Chondrocyte (in vitro differentiated cells): ENCODE measurements at places on chromosomes 13 and 19.
A peak's percentile ranks its signal among the peaks of the same experiment; 100 is the strongest.

- no peak for DNase-seq
Measured at GRCh38 chr19:41997851-41998229, 3.8 kb upstream of the ATP1A3 start.

DNA sequence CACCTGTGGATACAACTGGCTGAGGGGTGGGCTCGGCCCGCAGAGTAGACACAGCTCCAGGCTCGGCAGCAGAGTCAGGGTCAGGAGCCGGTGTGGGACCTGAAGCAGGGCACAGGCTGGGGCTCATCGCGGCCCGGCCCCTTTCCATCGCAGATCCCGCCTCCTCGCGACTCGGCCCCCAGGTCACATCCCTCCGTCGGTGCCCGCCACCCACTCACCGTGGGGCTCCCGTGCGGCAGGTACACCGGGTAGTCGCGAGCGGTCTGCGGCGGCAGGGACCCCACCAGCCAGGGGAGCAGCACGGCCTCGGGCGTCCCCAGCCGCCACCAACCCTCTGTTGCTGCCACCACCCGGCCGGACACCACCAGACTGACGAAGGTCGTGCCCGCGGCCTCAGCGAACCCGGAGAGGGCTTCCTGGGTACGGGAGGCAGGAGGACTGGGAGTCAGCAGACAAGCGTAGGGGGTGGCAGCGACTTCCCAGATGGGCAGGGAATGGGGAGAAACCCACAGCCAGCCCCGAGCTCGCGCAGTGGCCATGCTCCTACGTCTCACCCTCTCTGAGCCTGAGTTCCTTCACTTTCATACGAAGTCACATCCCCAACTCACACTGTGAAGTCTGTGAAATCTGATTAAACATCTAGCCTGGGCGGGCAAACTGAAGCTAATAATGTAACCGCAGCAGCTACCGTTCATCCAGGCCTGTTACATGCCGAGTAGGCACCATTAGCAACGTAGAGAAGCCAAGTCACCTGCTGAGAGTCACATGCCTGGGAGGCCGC is 3.7 kb downstream of the FUZ start:
- DNase-seq, result no peak

- no peak for DNase-seq
Measured at GRCh38 chr13:108940121-108940520, 310.7 kb downstream of the MYO16 start.

GRCh38 chr13:32984857-32985626 is 31.2 kb upstream of the KL start:
- DNase-seq, result no peak

- no peak for DNase-seq
Measured at GRCh38 chr19:7482584-7483439, 6.0 kb downstream of the PEX11G start.

- DNase-seq, result no peak
Measured at GRCh38 chr19:9584073-9584833, at the start of gene ZNF121. Gene ZNF121 (minus strand): TSS chr19:9584504. CDS start chr19:9568097, 16,407 bp downstream.

DNA sequence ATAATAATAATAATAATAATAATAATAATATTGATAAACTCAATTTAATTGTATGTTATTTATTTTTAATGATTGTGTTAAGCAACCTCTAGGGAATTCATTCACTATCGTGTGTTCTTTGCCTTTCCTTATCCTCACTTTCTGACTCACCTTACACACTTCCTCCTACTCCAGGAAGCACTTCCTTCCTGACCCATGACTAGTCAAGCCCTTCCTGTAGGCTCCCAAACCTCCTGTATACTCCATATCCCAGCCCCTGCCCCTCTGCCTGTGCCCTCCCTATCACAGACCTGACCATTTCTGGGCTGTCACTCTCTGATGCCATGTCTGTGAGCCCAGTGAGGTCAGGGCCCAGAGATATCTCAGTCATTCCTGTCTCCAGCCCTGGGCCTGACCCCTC is 7.6 kb downstream of the LGALS4 start:
- no peak for DNase-seq

- no peak for DNase-seq
Measured at GRCh38 chr13:40943073-40943472, 76.0 kb downstream of the ELF1 start.

GRCh38 chr19:28103921-28104320 is 1109.0 kb downstream of the UQCRFS1 start:
- no peak for DNase-seq

GRCh38 chr19:42292042-42292960 is 9.6 kb upstream of the PRR19 start:
- DNase-seq, result no peak

- DNase-seq, result no peak
Measured at GRCh38 chr19:28468701-28469459, 744.1 kb downstream of the UQCRFS1 start.

- no peak for DNase-seq
Measured at GRCh38 chr13:20727856-20728255, 24.4 kb downstream of the IL17D start.

- no peak for DNase-seq
Measured at GRCh38 chr19:41638641-41639081, 11.8 kb upstream of the CEACAM4 start.

GRCh38 chr13:81139987-81140386 is 799.1 kb upstream of the SPRY2 start:
- no peak for DNase-seq

- no peak for DNase-seq
Measured at GRCh38 chr13:97257228-97257755, 35.2 kb downstream of the MBNL2 start.

DNA sequence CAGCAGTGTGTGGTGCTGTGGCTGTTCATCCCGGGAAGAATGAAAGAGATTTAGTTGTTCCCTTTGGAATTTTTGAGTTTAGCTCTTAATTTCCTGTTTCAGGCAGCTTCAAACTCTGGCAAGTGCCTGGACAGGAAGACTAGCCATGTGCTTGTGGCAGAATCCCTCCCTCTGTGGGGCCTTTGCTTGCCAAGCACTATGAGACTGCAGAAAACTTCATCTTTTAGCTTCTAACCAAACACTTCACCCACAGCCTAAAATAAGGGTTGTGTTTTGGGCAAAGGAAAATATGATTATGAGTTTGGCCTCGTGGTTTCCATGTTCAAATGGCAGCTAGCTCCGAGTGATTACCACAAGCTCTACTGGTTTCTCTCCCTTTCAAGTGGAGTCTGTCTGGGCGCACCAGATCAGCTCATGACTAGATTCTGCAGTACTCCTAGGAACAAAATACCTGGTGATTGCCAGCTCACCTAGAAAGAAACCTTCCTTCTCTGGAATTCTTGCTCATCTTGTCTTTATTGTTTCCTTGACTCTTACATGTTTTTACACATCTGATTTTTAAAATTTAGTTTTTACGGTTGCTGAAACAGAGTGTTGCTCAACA is 707.5 kb downstream of the SLITRK6 start:
- DNase-seq, result no peak

DNA sequence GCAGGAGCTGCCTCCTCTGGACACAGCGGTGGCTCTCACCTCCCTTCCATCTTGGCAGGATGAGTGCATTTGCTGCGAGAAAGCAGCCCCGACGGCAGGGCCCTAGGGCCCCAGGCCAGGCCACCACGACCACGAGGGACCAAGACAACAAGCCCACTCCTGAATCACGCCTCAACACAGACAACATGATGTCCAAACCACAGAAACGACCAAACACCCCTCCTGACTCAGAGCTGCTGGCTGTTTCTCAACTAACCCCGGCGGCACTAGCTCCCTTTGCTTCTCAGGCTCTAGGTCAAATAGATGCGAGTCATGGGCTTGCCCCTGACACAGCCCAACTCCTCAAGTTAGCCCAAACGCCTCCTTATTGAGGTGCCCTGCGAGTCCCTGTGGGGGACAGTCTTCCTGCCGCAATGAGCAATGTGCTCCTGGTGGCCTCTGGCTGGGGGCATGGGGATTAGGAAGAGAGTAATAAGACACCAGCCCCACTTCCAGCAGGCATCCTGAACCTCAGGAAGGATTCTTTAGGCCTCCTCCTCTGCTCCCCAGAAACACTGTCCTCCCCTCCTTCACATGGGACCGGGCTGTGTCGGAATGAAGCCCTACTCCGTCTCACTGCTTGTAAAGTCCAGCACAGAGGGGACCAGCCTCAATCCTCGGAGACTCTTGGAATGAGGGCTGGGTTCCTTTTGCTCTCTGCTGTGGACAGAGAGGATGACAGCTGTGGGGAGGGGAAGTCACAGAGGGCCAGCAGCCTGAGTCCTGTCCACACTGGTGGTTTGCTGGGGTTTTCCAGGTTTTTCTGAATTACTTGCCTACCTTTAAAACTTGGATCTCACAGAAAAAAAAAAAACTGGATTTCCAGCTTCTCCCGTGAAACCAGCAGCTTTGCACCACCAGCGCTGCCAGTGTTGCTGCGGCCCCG is 6.9 kb upstream of the ATF5 start:
- DNase-seq, result no peak

GRCh38 chr19:1073063-1073955 is 6.3 kb downstream of the ARHGAP45 start:
- DNase-seq, result peak; percentile 86

DNA sequence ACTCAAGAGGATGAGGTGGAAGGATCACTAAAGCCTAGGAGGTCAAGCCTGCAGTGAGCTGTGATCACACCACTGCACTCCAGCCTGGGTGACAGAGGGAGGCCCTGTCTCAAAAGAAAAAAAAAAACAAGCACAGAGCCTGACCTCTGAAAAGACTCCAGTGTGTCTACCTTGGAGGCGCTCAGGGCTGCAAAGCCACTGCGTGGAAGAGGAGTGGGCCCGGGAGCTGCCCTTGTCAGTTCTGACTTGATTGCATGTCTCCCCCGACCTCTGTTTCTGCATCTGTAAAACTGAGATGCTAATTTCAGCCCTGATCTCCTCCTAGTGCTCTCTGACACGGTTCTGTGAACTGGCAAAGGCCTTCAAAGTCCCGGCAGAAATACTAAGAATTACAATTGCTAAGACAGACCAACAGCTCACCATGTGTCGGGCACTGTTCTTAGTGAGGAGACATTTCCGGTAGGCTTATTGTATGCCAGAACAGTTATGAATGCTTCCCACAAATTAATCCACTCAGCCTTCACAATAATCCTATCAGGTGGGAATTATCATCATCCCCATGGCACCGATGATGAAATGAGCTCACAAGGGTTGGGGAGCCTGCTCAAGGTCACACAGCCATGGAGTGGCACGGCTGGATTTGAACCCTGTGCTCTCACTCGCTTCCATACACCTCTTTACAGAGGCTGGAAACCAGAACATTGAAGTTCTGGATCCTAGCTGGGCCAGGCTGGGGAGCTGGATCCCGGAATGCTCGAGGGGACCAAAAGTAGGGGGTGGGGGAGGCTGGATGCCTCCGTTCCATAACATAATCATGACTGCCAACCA is 3.5 kb downstream of the AKT2 start:
- DNase-seq, result peak; percentile 27

GRCh38 chr13:29260684-29261083 is 334.8 kb downstream of the SLC7A1 start:
- DNase-seq, result no peak

DNA sequence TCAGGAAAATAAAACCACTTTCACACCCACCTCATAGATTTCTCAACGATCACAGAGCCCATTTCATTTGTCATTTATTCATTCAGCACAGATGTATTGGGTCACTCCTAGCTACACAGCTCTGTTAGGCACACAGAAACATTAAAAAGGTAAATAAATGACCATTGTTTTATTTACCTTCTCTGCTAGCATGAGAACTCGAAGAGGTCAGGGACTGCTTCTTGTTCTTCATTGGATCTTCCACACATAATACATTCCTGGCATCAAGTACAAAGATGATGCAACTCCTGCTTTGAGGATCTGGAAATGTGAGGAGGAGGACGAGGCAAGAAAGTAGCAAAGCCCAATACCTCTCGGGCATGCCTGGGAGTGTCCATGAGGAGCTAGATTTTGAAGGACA is 168.1 kb downstream of the RBM26 start:
- DNase-seq, result no peak

DNA sequence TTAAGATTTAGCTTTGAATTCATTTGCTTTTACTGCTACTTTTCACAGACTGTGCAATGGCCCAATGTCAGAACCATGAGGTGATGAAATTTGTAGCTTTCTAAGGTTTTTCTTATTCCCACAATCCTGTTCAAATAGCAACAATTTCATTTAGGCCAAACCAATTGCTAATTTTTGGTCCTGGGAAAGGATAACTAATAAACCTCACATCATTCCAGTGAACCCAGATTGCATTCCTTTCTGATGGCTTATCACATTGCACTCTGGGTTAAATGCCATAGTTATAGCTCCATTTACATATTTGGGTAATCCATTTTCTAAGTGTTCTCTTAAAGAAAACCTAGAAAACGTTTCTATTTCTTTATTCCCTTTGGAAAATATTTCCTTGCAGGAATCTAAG is 22.9 kb upstream of the POMP start:
- no peak for DNase-seq

DNA sequence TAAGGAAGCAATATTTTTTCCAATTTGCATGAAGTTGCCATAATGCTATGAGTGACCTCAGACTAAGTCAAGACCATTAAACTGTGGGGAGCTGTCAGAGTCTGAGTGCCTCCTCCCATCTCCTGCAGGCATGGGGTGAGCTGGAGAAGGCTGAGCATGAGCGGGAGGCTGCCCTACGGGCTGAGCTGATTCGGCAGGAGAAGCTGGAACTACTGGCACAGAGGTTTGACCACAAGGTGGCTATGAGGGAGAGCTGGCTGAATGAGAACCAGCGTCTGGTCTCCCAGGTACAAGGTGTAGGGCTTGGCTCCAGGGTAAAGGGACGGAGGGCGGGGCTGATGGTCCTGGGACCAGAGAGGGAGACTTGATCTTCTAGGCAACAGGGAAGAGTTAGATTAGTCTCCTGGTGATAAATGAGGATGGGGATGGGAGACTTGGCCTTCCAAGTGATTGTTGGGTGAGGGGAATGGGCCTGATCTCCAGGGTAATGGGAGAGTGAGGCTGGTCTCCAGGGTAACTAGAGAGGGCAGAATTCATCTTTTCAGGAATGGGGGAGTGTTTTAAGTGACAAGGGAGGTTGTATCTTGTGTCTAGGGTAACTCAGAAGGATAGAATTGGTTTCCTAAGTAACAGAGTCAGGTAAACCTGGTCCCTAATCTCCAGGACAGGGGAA is 36.0 kb downstream of the SPTBN4 start:
- DNase-seq, result no peak

DNA sequence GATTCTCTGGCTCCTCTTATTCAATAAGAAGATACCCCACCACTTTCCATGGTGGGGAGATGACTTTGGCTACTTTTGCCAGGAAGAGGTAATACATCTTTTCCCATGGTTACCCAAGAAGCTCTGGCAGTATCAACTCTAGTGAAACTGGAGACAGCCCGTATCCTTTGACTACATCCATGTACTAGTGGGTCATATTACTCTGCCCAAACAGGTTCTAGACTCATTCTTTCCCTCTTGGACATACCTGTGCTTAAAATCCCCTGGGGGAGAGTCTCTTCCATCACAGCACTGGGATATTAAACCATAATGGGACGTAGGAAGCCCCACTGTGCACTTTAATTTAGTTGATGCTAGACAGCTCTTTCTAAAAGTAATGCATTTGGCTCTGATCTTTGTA is 144.7 kb upstream of the KLF12 start:
- DNase-seq, result no peak
